ENCODE measurements at places on chromosomes 3 and 15.

- no peak for DNase-seq
These were observed 72.2 kb upstream of the RAD18 start for GRCh38 chr3:9035473-9035872.

GRCh38 chr3:119329551-119329950, 35.4 kb downstream of the ARHGAP31 start:
- DNase-seq = no peak

DNA sequence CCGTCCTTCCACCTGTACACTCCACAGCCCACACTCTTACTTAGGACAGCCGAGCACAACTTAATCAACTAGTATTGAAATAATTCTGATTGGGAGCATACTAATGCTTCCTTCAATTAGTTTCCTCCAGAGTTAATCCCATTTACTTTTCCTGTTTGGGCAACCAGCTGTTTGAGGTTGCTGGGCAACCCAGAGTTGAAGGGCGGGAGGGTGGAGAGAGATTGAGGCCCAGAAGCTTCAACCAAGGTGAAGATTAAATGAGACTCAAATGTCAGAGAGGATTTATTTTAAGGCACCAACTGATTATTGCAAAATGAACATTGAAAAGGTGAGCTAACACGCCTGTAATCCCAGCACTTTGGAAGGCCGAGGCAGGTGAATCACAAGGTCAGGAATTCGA, 428.5 kb upstream of the SEMA6D start:
- DNase-seq = no peak

- DNase-seq = no peak
These were observed 486 bp downstream of the CDIN1 start for GRCh38 chr15:36579792-36580431.

DNA sequence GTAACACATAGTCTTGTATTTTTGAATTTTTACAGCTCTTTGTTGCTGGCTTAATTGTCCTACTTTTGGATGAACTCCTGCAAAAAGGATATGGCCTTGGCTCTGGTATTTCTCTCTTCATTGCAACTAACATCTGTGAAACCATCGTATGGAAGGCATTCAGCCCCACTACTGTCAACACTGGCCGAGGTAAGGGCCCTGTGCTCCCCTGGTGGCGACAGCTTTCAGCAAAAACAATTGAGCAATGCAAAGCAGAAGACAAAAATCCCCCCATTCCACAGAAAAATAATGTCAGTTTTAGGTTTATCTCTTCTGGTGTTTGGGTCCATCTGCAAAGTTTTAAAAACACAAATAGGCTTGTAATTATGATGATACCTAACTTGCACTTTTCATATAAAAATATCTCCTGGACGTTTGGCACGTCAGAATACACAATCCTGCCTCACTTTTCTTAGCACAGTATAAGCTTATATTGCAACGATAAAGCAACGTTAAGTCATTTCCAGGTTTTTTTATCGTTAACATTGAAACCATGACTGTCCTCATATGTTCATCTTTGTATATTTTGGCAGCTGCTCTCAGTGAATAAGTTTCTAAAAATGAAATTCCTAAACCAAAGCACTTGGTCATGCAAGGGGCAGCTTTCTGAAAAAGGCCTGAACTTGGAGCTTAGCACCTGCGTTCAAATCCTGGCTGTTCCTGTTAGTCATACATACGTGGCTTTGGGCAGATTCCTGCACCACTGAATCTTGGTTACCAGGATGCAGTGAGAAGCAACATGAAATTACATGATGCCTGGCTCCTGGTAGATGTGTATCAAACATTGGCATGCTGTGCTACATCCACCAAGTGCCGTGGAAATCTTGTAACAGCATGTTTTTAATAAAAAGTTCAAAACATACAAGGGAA, 8.5 kb downstream of the SEC61A1 start:
- no peak for DNase-seq

All from Kasumi-1 (cell line).